Cardiac muscle cell (in vitro differentiated cells and primary cell): ENCODE measurements at places on chromosomes 5 and 9. TPM values are rescaled to one million over a fixed set of nuclear protein-coding genes. Genes with fewer than 3 reads are reported as not detected.

- no peak overlapping the region for H3K4me3 ChIP-seq
- H3K27ac ChIP-seq, result no peak overlapping the region
- no peak for DNase-seq
- no peaks in the 10 kb centered on the region for H3K36me3 ChIP-seq
- H3K27me3 ChIP-seq, result no peaks in the 10 kb centered on the region
- no peaks in the 10 kb centered on the region for H3K4me1 ChIP-seq
These were observed 99.1 kb upstream of the ABCA1 start for GRCh38 chr9:105027084-105027483.

The FCHO2 gene
- total RNA-seq, result 6.6 and 7.5 TPM in 2 replicates

DNA sequence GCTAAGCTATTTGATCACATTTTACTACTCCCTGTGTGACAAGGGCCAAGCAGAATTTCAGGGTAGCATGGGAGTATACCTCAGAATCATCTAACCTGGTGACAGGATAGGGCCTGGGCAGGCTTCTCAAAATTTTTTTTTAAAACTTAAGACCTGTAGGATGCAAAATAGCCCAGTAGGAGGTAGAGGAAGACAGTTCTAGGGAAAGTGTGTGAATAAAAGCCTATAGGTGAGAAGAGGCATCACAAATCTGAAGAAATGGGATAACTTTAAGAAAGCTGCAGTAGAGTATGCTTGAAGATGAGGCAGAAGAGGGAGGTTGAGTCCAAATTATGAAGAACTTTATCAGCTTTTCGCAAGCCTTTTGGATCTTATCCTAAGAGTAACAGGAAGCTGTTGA, 32.3 kb downstream of the CNTRL start:
- no peaks in the 10 kb centered on the region for H3K36me3 ChIP-seq
- no peaks in the 10 kb centered on the region for H3K27me3 ChIP-seq
- DNase-seq, result peak; percentile 29
- H3K4me3 ChIP-seq, result no peak overlapping the region

The LRRTM2 gene
- total RNA-seq, result not detected in 2 replicates

DNA sequence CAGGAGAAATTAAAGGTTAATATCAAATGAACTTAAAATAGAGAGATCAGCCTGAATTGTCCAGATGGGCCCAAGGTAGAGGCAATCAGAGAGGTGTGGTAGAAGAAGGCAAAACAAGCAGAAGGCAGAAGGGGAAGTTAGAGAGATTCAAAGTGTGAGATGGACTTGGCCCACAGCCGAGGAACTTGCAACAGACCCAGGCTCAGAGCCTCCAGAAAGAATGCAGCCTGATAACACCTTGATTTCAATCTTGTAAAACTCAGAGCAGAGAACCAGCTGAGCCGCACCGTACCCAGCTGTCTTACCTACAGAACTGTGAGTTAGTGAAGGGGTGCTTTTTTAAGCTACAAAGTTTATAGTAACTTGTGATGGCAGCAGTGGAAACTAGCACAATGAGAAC, 190.9 kb downstream of the RFK start:
- no peak for DNase-seq
- no peak overlapping the region for H3K27ac ChIP-seq
- no peaks in the 10 kb centered on the region for H3K4me1 ChIP-seq
- no peaks in the 10 kb centered on the region for H3K27me3 ChIP-seq

DNA sequence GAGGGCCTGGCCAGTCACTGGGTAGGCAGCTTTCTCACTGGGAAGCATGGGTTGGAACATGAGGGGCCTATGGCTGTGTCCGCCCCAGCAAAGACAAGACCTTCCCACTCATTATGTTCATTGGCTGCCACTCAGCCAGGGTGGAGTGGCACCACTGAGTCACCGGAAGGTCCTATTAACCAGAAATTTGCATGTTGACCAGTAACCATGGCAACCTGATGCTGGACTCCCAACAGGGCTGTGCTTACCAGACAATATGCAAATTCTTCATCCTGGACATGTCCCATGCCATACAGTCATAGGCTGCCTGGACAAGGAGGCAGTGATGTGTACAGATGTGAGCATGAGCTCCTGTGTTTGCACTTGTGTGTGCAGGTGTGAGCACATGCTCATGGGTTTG, 66.7 kb downstream of the PSD2 start:
- no peak overlapping the region for H3K27ac ChIP-seq
- no peaks in the 10 kb centered on the region for H3K4me1 ChIP-seq
- no peaks in the 10 kb centered on the region for H3K27me3 ChIP-seq
- H3K4me3 ChIP-seq, result no peak overlapping the region

DNA sequence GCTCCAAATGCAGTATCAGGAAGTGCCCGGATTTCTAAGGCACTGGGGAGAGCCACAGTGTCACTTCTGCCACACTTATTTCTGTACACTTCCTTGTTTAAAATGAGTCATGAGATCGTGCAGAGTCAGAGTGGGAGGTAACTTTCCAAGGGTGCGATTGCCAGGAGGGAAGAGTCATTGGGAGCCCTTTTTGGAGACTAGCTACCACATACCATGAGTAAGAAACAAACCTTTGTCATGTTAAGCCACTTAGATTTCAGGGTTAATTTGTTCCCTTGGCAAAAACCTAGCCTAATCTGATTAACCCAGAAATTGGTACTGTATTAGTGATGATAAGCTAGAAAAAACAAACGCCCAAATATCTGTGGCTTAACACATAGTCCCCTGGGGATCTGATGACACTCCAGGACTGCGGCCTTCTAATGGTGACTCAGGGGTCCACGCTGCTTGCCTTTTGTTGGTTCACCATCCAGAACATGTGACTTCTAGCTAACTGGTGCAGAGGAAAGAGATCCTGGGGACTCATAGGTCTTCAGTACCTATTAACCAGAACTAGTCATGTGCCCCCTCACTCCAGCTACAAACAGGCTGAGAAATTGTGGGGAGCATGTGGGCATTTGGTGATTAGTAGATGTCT, 48.6 kb upstream of the TLE1 start:
- H3K4me3 ChIP-seq, result no peak overlapping the region
- no peaks in the 10 kb centered on the region for H3K36me3 ChIP-seq
- peak; percentile 66 for DNase-seq
- peaks cover 62% of the 10 kb centered on the region for H3K27me3 ChIP-seq
- no peaks in the 10 kb centered on the region for H3K4me1 ChIP-seq
- no peak overlapping the region for H3K27ac ChIP-seq

The IL4 gene
- not detected in 2 replicates for total RNA-seq

The LMX1B gene
- total RNA-seq, result 0.14 TPM in 1 of 2 replicates, not detected in the other

DNA sequence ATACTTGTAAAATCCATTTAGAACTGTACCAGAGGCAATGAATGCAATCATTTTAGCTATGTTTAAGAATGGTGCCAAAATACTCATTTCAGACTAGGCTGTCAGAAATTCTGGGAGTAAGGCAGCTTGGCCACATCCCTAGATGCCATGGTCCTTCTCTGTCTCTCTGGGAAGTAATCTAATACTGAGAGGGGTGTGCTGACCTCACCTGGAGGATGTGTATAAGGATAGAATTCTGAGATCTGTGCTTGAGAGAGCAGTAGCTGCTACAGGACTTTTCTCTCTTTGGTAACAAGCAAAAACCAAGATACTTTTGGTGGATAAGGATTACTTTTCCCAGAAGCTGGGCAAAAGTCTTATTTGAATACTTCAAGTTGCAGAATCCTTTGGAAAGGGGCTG, 68.1 kb upstream of the MRPS30 start:
- H3K4me1 ChIP-seq, result no peaks in the 10 kb centered on the region
- H3K27me3 ChIP-seq, result no peaks in the 10 kb centered on the region
- DNase-seq, result no peak
- no peak overlapping the region for H3K27ac ChIP-seq
- H3K36me3 ChIP-seq, result no peaks in the 10 kb centered on the region

DNA sequence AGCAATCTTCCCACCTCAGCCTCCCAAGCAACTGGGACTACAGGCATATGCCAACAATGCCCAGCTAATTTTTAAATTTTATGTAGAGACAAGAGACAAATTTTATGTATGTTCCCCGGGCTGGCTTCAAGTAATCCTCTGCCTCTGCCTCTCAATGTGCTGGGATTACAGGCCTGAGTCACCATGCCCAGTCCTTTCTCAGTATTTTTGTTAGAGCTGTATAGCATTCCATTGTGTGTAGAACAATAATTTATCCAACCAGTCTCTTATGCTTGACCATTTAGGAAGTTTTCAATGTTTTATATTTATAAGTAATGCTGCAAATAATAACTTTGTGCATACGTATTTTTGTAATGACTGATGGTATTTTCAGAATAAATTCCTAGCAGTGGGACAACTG, 38.9 kb upstream of the CTXN3 start:
- no peak overlapping the region for H3K27ac ChIP-seq
- no peaks in the 10 kb centered on the region for H3K27me3 ChIP-seq
- H3K36me3 ChIP-seq, result no peaks in the 10 kb centered on the region
- H3K4me3 ChIP-seq, result no peak overlapping the region

GRCh38 chr5:168865968-168866367, 286.8 kb upstream of the PANK3 start:
- H3K36me3 ChIP-seq, result no peaks in the 10 kb centered on the region
- H3K27ac ChIP-seq, result peak overlapping the region; percentile 70
- H3K4me1 ChIP-seq, result peaks cover 18% of the 10 kb centered on the region
- no peak overlapping the region for H3K4me3 ChIP-seq
- peak; percentile 61 for DNase-seq
- no peaks in the 10 kb centered on the region for H3K27me3 ChIP-seq

GRCh38 chr5:22471154-22471553, 382.0 kb downstream of the CDH12 start:
- H3K4me1 ChIP-seq, result no peaks in the 10 kb centered on the region
- no peak overlapping the region for H3K27ac ChIP-seq
- no peaks in the 10 kb centered on the region for H3K27me3 ChIP-seq
- no peaks in the 10 kb centered on the region for H3K36me3 ChIP-seq
- H3K4me3 ChIP-seq, result no peak overlapping the region
- DNase-seq, result no peak

DNA sequence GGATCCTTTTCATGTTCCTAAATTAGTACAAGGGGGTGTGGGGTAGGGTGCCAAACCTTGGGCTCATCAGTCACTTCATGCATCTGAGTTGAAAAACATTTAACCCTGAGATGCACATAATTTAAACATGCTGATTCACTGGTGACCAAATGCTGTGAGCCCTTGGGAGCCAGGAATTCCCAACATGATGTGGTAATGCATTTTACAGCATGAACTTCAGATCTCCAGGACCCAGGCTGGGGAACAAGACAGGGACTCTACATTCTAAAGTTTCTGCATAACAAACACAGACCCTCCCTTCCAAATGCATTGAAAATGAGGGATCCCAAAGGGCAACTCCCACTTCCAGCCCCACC, 322.2 kb downstream of the NDUFS4 start:
- no peak for DNase-seq
- H3K27me3 ChIP-seq, result no peaks in the 10 kb centered on the region
- no peak overlapping the region for H3K4me3 ChIP-seq
- H3K4me1 ChIP-seq, result no peaks in the 10 kb centered on the region
- no peaks in the 10 kb centered on the region for H3K36me3 ChIP-seq

DNA sequence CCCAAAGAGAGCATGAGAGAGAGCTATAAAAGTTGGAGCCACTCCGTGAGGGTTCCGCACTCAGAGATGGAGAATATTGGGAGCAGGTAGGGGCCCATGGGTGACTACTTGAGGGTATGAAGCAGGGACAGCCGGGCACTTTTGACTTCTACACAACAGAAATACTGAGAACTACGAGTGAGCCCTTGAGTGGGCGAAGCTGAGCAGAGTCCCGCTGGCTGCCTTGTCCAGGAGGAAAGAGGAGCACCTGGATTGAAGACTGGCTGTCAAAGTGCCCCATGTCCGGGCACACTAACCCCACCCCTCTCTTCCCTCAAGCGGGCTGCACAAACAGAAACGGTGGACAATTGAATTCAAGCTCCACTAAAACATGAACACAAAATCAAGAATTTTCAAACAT, 33.6 kb downstream of the FYB1 start:
- H3K4me1 ChIP-seq, result no peaks in the 10 kb centered on the region
- H3K36me3 ChIP-seq, result no peaks in the 10 kb centered on the region
- DNase-seq, result no peak
- no peaks in the 10 kb centered on the region for H3K27me3 ChIP-seq

The PRDM9 gene
- total RNA-seq, result not detected in 2 replicates

The KLF4 gene
- 0.56 and 1.4 TPM in 2 replicates for total RNA-seq

DNA sequence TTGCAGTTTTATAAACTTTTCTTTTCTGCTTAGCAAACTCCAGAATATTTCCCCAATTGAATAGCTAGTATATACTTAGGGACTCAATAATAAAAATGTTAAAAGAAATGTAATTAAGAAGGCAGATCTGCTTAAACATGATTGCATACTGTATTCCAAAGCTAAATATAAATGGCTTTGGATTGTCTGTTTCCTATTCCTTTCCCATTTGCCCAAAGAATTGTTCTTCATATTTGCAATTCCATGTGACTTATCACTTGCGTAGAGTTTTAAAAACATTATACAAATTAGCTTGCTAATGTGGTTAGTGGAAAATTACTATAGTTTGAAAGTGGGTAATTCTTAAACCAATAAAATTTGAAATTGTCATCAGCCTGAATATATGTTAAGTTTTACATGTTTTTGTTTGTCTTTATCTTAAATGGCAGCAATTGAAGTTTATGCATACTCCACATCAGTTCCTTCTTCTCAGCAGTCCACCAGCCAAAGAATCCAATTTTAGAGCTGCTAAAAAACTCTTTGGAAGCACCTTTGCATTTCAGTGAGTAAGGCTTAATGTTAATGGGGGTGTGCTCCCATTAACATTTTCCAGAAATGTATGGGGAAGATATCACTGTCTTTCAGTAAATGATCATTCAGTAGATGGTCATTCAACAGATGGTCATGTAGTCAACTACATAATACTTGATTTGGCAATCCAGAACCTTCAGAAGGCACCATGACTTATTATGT, 161.2 kb downstream of the PARP8 start:
- no peak overlapping the region for H3K4me3 ChIP-seq
- H3K27me3 ChIP-seq, result no peaks in the 10 kb centered on the region

The SNX2 gene
- 26.9 and 31.0 TPM in 2 replicates for total RNA-seq

DNA sequence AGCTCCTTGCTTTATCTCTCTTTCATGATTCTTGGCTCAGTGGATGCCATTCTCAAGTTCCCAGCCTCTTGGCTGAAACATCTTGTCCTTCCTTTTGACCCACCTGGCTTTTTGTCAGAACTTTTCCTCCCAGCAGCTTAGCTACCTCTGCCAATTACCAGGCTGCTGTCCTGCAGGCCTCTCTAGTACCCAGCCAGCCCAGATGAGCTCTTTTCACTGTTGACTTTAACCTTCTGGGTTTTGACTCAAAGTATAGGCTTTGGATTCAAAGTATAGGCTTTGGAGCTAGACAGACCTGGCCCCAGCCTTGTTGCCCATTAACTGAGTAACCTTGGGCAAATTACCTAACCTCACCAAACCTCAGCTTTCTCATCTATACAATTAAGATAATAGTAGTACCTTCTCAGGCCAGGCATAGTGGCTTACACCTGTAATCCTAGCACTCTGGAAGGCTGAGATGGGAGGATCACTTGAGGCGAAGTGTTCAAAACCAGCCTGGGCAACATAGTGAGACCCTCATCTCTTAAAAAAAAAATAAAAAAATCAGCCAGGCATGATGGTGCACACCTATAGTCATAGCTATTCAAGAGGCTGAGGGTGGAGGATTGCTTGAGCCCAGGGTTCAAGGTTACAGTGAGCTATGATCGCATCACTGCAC, 6.6 kb upstream of the TMEFF1 start:
- H3K4me3 ChIP-seq, result no peak overlapping the region
- H3K27ac ChIP-seq, result no peak overlapping the region
- no peak for DNase-seq
- H3K36me3 ChIP-seq, result no peaks in the 10 kb centered on the region
- H3K27me3 ChIP-seq, result no peaks in the 10 kb centered on the region

GRCh38 chr5:136676685-136677084, 311.3 kb upstream of the TRPC7 start:
- no peaks in the 10 kb centered on the region for H3K27me3 ChIP-seq
- H3K36me3 ChIP-seq, result no peaks in the 10 kb centered on the region
- H3K4me1 ChIP-seq, result peaks cover 15% of the 10 kb centered on the region
- H3K4me3 ChIP-seq, result no peak overlapping the region
- no peak for DNase-seq
